ENCODE measurements at places on chromosomes 1 and 21.

DNA sequence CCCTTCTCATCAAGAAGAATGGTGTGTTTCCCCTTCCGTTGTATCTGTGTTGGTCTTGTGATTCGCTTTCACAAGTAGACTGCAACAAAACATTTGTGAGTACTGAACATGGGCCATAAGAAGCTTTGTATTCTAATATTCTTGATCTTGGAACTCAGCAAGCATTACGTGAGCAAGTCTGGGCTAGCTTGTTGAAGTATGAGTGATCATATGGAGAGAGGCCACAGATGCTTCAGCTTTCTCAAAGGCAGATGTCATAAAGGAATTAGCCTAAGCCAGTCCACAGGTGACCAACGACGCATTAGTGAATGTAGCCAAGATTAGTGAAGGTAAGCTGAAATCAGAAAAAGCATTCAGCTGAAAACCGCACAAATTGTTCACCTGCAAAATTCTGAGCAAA, 609.6 kb upstream of the NEGR1 start:
- no peak for DNase-seq

- DNase-seq, result peak; percentile 83
Measured at GRCh38 chr1:84620720-84621313, 46.6 kb upstream of the CTBS start.

DNA sequence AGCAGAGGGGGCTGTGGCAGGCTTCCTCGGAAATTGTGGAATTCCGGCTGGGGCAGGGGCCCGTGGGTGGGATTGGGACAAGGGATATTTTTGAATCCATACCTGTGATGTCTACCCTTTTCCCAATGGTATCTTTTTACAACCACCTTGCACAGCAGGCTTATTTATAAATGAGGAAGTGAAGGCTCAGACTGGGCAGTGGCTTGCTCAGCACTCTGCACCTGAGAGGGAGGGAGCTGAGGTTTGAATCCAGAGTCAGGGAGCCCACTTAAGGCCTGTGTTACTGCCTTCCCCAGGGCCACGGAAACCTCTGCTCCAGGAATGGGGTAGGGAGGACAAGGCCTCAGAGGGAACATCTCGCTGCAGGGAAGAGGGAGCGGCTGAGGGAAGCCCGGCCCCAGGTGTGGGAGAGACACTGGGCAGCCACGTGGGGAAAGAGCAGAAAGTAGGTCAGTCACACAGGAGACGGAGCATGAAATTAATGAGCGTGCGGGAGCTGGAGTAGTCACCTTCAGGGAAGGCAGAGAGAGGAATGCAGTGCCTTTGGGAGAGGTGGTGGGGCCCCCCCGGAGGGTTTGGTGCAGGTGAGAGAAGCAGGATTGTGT, 35.4 kb upstream of the SCMH1 start:
- DNase-seq, result no peak

DNA sequence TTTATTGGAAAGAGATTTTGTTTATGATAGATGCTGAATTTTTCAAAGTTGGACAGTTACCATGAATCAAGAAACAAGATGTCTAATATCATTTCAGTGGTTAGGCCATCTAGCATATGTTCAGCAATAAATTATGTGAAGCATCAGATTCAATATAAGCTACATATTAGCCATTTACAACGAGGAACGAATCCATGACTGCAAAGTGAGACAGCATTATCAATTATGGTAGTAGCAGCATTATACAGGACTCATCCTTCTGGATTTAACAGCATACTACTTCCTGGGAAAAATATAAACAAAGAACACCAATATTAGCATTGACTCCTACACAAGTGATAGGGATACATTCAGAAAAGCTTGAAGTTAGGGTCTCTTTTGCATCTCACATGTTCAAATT, 59.1 kb downstream of the LRRC53 start:
- no peak for DNase-seq

DNA sequence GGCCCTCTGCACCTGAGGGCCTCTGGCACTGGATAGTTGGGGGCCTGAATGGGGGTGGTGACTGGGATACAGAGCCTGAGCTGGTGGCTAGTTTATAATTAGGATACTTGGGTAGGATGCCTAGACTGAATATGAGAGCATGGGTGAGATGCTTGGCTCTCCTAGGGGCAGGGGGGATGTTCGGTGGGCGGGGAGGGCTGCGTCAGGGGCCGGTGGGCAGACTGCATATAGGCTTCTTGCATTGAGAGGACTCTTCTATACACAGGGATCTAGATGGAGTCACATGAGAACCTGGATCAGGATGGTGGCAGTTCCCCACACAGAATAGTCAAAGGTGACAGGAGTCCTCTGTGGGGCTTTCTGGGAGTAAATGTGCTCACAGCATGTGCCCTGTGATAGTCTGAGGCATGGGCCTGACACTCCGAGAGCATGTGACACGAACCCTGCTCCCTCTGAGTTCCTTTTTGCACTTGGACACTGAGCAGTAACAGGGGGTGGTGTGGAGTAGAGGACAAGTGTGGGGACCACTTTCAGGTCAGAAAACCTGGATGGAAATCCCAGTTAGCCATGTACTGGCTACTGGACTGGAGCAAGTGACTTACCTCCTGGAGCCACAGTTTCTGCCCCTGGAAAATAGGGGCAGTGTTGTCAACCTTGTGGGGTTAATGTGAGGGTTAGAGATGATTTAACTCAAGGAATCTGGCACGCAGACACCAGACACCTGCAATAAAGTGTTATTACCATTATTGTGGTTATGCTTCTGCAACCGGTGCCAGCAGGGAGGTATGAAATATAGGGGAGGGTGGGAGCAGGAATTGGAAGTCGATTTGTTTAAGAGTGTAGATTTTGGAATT, 2.2 kb downstream of the MAP7D1 start:
- DNase-seq, result no peak

DNA sequence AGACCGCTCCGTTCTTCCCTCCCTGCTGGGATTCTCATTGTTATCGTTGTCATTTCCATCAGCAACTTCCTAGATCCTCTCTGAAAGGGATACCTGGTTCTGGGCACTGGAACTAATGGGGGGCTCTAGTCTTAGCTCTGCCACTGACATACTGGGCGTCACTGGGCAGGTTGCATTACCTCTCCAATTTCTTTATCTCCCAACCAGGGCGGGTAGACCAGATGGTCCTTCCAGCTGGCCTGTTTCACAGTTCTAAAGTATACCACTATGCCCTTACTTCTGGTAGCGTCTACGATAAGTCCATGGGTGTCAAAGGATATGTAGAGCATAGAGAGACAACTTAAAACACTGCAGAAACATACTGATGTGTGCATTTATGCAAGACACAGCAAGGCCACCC, 1.4 kb downstream of the GPR37L1 start:
- DNase-seq, result no peak

- no peak for DNase-seq
Measured at GRCh38 chr1:9453375-9453774, 85.9 kb upstream of the SLC25A33 start.

DNA sequence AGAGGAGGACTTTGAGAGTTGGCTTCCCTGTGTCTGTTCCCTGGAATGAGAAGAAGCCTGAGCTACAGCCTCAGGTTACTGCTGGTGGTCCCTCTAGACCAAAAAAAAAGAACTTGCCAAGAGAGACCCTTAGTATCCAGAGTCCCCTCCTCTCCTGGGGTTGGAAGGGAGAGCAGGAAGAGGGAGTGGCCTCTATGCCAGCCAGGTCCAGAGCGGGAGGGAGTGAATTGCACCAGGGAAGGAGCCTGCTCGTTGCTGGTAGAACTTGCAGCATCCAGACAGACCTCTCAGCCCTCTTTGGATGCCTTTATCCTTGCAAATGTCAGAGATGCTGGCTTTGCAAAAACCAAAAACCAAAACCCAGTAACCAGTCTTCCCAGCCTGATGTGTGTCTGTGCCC, 491.3 kb upstream of the VAMP3 start:
- DNase-seq, result no peak

DNA sequence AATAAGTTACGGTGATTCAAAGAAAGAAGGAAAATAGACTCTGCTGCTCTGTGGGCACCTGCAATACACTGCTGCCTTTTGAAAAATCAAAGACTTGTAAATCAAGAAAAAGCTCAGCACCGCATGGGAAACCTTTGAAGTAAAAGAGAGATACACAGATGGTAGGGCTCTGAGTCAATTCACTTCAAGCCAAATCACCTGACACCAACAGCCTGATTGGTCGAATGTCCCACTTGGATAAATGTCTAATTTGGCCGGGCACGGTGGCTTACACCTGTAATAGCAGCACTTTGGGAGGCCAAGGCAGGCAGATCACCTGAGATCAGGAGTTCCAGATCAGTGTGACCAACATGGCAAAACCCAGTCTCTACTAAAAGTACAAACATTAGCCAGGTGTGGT, 19.2 kb upstream of the RCAN3 start:
- peak; percentile 49 for DNase-seq

Data from activated T-cell treated with anti-CD3 and anti-CD28 coated beads, Interleukin-2, amount 50 U/mL, for 72 hours (primary cell).